ENCODE measurements at places on chromosomes 3 and 15.

- DNase-seq: no peak
Measured at GRCh38 chr3:12463686-12464085, 20.6 kb upstream of the TSEN2 start.

DNA sequence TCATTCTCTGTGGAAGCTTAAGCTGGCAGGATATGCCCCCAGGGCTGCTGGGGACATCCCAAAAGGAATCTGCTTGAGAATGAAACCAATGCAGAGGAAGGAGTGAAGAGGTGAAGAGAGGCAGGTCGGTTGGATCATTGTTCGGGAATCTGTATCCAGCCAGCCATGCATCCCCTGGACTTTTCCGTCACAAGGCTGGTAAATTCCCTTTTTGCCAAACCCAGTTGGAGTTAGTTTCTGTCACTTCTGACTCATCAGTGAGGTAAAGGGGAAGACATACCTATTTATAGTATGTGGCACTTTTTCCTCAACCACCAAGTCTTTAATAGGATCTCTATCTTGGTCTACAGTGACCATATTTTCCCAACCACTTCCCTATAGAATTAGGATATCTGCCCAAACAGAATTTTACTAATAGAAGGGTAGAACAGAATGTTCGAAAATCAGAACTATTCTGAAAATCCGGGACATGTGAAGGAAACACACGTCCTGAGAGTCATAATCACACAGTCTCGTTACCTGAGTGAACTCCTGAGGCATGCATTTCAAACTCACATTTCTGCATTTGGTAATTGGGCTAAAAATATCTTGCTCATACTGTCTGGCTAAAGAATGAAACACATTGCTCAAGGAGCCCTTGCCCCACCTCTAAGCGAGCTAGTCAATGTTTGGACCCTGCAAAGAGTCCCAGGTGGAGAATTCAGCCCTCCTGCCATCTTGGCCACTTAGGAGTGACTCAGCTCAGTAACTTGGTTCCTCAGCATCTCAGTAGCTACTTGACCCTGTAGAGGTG lies 289.7 kb upstream of the ADAMTS9 start:
- no peak for DNase-seq

DNA sequence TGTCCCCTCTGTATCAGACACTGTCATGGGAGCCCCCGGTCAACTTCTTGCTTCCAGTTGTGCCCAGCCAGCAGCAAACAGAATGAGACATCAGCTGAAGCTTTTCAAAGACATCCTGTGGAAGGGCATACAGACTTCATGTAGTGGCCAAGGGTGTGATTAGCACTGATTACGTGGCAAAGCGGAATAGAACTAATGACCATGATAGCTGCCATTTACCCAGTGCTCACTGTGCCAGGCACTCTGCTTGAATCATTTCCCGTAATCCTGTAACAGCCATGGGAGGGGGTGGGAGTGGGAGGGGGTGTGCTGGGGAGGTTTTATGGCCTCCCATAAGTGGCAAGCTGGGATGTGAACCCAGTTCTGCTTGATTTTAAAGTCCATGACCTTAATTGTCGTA lies 29.5 kb downstream of the LPP start:
- no peak for DNase-seq

DNA sequence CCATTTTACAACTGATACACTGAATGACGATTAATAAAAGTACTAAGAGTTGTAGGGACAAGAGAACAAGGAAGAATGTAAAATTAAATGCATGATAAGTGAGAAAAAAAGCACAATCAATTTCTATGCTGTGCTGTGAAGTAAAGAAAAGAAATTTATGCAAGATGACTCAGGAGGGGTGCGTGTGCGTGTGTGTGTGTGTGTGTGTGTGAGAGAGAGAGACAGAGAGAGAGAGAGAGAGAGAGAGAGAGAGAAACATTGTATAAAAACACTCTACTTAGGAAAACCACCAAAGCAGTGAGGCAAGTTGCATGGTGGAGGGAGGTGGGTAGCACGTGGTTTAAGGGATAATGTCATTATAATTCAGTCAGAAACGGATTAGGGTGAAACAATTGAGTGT lies 580.8 kb upstream of the ALCAM start:
- DNase-seq: no peak

DNA sequence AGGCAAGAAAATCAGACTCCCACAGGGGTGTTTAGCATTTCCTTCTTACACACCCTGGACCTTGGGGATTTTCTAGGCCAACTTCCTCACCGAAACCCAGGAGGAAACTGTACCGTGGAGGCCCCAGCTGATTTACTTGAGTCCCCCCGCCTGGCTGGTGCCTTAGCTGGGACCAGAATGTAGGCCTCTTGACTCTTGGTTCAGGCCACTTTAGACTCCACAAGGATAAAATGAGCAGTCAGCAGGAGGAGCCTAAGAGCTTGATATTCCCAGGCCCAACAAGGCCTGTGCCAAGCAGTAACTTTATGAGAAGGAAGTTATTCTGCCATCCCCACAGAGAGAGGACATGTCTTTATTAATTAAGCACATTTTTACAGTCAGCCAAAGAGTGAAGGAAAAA lies 4.6 kb upstream of the APBA2 start:
- DNase-seq: no peak

GRCh38 chr15:64586259-64586870 lies 126.0 kb downstream of the ZNF609 start:
- no peak for DNase-seq
